ENCODE measurements at places on chromosomes 6 and 20.

DNA sequence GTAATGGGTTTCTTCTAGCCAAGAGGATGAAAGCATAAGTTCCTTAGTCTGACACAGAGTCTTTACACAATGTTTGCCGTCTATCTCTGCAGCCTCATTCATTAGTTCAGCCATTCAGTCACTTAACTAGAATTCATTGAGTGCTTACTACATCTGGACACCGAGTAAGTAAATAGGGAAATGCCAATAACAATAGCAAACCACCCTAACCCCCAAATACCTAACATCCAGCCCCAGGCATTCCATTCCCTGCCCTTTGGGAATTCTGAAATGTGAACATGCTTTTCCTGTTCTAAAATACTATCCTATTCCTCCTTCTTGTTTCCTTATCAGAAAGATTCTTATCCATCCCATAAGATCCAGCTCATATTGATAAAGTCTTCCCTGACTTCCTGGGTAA, 277.6 kb upstream of the RNF217 start:
- no peak for DNase-seq

DNA sequence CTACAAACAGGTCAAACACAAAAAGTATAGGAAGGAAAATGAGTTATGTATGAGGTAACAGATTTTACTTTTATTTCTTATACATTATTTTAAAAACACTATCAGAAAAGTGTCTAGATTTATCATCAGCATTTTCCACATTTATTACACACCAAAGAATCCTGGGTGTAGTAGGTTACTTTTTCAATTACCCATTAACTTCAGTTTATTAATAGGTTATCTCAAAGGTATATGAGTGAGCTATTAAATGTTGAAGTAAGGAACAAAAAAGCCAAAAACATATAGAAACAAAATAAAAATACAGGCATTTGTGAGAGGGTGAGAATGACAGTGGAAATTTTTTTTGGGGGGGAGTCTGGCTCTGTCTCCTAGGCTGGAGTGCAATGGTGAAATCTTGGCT, 150.5 kb downstream of the SIM1 start:
- no peak for DNase-seq

DNA sequence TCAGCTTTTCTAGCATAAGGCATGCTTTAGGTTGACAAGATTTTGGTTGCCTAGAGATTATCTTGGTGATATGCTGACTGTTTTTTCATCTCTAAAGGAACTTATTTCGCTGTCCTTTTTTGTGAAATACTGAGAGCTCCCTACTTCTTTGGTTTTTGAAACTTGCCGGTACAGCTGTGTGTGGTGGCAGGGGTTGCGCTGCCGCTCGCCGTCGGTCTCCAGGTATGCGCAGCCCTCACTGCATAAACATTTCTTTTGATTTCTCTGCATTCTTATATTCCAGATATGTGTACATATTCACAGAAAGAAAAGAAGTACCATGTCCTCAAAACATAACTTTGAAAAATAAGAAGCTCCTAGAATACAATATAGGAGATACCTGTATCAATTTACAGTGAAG, 106.4 kb upstream of the SYNDIG1 start:
- no peak for DNase-seq

- DNase-seq, result no peak
Observed at GRCh38 chr20:45311589-45312211, 3.6 kb upstream of the MATN4 start.

- DNase-seq, result no peak
Observed at GRCh38 chr6:105875974-105876640, 210.0 kb upstream of the PRDM1 start.

Measured in foreskin melanocyte (primary cell).